ENCODE measurements at places on chromosomes 12 and 14.

- DNase-seq, result peak; percentile 60
Observed at GRCh38 chr14:75549169-75549568, 26.9 kb downstream of the BATF start.

- no peak for DNase-seq
Observed at GRCh38 chr14:101199028-101199770, 295.7 kb upstream of the RTL1 start.

GRCh38 chr14:37139710-37140109 is 32.7 kb downstream of the SLC25A21 start:
- no peak for DNase-seq

GRCh38 chr12:45827974-45828373 is 98.5 kb downstream of the ARID2 start:
- DNase-seq, result no peak

DNA sequence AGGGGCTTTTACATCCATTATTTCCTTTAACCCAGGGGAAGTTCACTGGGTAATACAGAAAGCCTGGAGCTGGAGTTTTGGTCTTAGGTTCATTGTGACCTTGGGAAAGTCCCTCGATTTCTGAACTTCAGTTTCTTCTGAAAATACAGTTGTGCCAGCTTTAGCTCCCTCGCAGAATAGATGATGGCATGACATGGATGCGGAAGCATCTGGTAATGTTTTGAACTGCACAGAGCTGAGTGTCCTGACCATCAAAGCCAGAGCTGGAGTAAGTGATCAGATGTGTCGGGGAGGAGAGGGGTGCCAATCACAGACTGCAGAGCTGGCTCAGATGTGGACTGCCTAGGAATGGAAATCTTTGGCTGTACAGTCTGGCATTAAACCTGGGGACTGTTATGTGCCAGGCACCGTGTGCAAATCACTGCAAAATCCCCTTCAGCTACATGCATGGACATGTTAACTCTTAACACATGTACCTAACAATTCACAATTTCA is 180.9 kb downstream of the ETV6 start:
- no peak for DNase-seq

- DNase-seq, result no peak
Observed at GRCh38 chr12:1837541-1838204, 17.3 kb downstream of the LRTM2 start.

DNA sequence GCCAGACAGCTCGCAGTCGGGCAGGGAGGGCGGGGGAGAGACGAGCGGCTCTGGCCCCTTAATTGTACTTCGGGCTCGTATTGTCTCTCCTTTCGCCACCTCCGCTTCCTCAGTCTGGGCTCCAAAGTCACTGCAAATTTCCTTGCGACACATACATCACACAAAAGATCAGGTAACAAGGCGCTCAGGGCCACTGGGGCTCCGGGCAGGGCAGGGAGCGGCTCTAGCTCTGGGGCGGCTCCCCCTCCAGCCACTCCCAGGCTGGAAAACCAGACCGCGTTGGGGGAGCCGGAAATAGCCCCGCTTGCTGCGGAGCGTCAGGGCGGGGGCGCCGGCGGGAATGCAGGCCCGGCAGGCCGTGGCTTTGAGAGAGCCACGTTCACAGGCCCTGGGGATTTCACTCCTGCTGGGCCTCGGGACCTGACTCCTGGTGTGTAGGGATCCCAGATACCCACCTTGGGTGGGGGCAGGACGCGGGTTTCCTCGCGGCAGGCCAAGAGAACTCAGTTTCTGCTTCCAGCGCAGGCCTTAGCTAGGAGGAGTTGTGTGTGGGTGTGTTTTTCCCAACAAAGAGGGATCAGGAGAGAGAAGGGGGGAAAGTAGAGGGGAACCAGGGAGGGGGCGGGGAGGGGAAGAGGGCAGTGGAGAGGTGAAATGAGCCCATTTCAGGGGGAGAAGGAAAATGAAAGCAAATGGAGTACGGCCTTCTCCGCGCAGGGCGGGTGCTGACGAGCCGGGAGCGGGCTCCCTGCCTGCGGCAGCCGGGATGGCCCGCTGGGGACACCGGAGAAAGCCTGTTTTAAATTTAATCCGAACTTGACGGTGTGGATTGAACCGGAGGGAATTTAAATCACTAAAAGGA is 4.4 kb upstream of the HOXC9 start:
- no peak for DNase-seq

- DNase-seq, result no peak
Observed at GRCh38 chr12:109036975-109037374, 15.4 kb upstream of the USP30 start.

DNA sequence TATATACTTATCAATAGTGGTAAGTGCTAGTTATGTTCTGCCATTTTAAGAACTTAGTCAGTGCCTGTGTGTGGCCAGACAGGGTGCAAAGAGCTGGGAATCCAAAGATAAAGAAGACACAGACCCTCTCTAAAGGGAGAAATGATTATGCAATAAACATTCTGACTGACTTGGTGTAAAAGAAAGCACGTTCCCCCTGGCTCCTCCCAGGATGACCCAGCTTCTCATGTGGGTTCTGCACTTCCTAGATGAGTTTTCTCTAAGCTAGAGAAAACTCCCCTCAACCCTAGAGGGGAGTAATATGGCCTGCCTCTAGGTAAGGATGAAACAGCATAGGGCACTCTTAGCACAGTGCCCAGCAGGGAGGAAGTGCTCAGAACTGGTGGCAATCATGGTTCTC is 231.2 kb downstream of the VRK1 start:
- DNase-seq, result no peak

GRCh38 chr12:97169889-97170567 is 263.0 kb downstream of the NEDD1 start:
- DNase-seq, result no peak

DNA sequence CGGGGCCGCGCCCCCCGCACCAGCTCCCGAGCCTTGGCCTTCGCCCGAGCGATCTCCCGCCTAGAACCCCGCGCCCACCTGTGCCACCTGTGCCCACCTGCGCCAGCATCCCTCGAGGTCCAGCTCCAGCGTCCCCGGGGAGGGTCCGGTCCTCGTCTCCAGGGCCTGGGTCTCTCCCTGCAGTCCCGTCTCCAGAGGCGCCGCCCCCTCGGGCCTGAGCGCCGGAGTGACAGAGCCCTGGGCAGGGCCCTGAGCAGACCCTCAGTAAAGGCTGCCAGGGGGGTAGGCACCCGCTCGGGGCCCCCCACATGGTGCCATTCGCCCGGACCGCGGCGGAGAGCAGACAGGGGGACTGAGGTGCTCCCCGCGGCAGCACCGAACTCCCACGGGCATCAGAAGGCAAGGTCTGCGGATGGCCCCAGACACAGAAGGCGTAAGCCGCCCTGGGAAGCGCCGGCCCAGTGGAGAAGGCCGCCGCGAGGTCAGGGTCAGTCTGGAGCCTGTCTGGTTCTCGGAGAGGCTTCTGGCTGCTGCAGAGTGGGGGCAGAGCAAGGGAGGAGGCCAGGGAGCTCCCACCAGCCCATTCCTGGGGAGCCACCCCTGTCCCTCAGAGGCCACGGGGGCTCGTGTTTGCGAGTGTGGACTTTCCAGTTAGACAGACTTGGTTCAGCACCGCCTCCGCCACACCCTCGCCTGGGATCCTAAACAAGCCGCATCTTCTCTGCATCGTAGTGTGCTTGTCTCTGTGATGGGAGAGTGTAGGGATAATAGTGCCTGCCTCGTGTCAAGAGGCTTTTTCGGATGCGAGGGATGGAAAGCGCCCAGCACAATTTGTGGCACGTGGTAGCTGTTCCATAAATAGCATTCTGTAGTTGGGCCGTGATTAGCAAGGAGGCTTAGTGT is 1.1 kb upstream of the PPP1R13B start:
- DNase-seq, result no peak

- DNase-seq, result no peak
Observed at GRCh38 chr12:123032736-123033391, 52.4 kb downstream of the ARL6IP4 start.

GRCh38 chr12:3140284-3140683 is 63.1 kb downstream of the TSPAN9 start:
- no peak for DNase-seq

DNA sequence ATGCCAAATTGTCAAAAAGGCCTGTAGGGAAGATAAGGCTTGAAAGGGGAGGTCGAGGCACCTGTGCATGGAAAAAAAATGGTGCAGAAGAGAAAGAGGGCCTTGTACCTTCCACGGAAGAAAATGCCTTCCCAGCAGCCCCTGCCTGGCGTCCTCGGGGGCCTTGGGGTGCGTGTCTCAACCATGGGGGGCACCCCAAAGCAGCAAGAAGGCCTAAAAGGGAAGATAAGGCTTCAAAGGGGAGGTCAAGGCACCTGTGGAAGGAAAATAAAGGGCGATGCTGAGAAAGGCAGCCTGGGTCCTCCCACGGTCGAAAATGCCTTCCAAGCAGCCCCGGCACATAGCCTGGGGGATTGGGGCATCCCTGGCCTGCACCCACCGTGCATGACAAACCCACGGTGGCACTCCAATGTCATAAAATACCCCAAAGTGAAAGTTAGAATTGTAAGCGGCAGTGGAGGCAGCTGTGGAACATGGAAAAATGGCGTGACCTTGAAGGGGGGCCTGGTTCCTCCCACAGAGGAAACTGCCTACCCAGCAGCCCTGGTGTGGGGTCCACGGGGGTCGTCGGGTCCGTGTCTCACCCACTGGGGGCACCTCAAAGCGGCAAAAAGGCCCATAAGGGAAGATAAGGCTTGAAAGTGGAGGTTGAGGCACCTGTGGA is 275.0 kb downstream of the ALG10 start:
- no peak for DNase-seq

DNA sequence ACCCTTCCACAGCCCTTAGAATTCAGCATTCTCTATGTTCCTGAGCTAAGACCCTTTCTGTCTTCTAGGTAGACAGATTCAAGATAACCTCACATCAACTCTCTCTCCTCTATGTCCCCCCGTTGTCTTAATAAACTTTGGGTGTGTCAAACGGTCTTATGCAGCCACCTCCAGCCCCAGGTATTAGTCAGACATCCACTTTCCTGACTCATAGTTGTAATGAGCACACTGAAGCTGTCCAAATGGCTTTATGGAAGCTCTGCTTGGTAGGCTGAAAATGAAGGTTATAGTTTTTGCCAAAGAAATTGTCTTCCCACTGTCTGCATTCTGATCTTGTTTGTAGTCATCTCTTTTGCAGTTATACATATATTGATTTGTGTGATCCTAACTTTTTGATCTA is 482.0 kb downstream of the RMST start:
- no peak for DNase-seq

DNA sequence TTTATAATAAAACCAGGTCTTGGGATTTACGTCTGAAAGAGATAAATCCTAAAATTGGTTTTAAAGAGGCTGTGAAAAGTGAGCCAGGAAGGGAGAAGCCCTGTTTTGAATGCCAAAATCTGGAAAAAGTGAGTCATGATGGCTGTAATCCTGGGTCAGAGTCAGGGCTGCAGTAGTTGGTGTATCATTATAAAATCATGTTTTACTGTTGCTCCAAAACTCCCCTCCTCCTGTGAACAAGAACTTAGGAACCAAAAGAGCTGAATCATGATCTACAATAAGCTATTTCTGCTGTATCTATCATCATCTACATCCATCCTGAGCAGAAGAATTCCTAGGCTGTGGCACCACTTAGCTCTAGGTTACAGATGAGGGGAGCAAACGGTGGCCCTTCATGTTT is 79.3 kb downstream of the LMO3 start:
- DNase-seq, result no peak

- DNase-seq, result no peak
Observed at GRCh38 chr12:12723149-12723680, 6.0 kb downstream of the CDKN1B start.

DNA sequence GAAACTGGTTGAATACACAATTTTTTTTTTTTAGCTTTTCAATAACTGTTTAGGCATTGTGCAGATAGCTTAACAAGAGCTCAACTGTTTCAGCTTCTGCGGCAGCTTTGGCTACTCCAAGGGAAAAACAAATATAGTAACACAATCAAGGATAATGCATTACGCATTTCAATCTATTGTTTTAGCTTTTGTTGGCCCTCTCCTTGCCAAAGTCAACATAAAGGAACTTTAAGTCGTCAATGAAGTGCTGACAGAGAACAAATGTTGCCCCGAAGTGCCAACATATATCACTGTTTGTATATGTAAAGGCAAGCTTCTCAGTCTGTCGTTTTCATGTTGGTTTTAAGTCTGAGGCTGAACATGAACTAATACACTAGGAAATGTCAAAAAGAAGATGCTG is 1087.4 kb upstream of the FLRT2 start:
- no peak for DNase-seq

GRCh38 chr12:80559766-80560165 is 115.7 kb downstream of the PTPRQ start:
- DNase-seq, result peak; percentile 10

- DNase-seq, result no peak
Observed at GRCh38 chr12:70876952-70877351, 43.6 kb downstream of the PTPRR start.

- no peak for DNase-seq
Observed at GRCh38 chr12:52524898-52525591, 4.9 kb upstream of the KRT5 start.

- no peak for DNase-seq
Observed at GRCh38 chr12:118063576-118064391, 2.8 kb upstream of the WSB2 start.

DNA sequence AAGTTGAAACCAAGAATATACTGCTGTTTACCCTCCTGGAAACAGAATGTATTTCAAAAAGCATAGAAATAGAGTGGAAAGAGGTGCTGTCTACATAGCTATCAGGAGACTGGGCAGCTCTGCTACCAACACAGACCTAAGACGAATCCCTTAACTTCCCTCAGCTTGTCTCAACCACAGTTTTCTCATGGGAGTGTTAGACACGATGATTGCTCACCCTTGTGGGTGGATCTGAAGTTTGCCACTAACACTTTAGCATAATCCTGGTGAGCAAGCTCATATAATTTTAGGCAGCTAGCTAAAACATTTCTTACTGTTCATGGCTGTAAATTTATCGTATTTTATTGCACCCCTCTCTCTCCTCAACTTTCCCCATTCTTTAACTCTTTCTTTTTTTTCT is 38.5 kb downstream of the C12orf75 start:
- no peak for DNase-seq

DNA sequence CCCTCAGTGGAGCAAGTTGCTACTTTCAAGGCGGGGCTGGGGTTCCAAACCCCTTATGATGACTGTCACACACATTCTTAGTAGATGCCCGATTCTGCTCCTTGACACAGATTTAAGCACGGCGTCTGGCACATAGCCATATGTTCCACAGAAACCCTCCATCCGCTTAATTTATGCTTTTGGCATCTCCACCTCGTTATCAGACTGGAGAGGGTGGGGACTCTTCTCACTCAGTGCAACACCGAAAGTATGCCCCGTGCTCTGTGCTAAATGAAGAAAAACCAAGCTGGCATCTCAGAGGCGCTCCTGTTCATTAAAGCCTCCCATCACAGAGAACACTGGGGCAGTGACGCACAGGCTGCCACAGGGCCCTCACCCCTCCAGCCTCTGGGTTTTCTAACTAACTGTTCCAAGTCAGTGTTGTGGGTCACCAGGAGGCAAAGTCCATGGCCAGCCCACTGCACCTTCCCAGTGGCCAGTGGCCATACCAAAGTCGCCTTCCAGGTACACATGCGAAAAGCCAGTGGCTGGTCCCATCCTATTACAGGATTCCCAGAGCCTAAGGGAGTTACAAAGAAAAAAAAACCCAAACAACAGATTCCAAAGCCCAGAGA is 27.3 kb downstream of the CCDC88C start:
- no peak for DNase-seq
